GM13977 (cell line): ENCODE measurements at places on chromosomes 2 and 18.

GRCh38 chr2:231383416-231384108 is 11.9 kb upstream of the B3GNT7 start:
- DNase-seq, result no peak

- DNase-seq, result no peak
These were observed 172.2 kb upstream of the HAAO start for GRCh38 chr2:42964439-42965083.

DNA sequence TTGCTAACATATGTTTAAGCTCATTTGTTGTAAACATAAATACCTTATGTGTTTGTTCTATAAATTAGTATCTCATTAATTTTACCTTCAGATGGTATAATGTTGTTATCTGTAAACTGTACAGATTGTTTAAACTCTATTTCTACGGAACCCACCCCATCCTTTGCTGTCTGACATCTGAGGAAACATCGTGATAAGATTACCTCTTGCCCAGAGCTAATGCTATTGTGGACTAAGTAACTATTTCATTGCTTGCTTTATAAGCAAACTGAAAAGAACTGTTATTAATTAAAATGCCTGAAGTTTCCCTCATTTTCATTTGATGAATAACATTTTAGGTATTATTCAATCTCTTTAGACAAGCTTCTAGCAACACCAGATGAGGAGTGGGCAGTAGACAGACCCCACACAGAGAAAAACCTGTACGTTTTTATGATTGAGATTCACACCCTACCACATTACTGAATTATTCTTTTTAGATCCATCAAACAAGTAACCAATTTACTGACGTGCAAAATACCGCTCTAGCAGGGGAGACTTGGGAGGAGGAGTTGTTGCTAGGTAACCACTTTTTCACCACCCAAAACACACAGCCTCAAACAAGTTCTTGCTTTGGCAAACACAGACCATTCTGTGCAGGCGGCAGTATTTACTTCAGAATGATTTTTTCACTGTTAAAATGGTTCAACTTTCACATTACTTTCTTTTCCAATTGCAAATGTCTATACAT is 1.9 kb upstream of the SYT4 start:
- peak; percentile 9 for DNase-seq

DNA sequence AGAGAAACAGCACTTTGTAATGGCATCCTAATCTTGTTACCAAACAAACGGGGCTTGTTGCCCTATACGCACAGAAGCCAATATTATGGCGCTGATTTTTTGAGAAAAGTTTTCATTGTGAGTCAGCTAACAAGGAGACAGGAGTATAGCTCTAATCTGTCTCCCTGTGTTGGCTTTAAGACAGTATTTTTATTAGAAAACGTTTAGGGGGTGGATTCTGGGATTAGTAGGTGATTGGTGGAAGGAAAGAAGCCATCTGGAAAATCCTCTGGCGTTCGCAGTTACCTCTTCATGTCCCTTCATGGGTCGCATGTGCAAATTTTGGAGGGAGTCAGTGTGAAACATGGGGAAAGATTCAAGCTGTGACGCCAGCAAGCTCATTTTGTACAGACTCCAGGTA is 698 bp upstream of the TMEM237 start:
- no peak for DNase-seq

- no peak for DNase-seq
These were observed 90.6 kb downstream of the POU3F3 start for GRCh38 chr2:104944495-104944894.

DNA sequence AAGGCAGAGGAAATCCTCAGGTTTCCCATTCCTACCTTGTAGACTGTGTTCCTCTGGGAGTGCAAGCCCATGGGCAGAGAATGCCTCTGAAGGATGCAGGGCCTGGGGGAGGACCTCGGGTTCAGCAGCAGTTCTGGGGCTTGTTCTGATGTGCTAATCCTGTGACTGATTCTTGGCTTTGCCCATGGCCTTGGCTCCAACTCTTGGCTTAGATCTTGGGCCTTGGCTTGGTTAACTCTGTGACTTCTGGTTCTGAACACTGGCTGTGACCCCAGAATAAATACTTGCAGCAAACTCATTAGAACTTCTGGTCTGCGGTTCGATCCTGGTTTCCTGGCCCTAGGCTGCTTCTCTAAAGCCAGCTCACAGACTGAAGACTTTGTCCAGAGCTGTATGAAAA is 366.9 kb upstream of the ZEB2 start:
- no peak for DNase-seq

GRCh38 chr2:36530178-36530982 is 67.6 kb downstream of the FEZ2 start:
- peak; percentile 53 for DNase-seq
